ENCODE measurements at places on chromosomes 5 and 9. TPM values are rescaled to one million over a fixed set of nuclear protein-coding genes. Genes with fewer than 3 reads are reported as not detected.

GRCh38 chr5:135894789-135895188 is 852 bp downstream of the IL9 start:
- no peak for DNase-seq

DNA sequence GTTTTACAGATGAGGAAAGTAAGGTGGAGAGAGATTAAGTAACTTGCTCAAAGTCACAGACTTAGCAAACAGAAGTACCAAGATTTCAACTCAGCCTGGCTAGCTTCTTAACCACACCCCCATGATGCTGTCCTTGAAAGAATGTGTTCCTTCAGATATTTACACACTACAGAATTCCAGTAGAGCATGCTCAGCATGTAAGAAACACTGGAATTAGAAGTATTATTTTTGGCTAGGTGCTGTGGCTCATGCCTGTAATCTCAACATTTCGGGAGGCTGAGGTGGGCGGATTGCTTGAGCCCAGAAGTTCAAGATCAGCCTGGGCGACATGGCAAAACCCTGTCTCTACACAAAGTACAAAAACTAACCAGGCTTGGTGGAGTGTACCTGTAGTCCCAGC is 142.4 kb downstream of the EDIL3 start:
- no peak for DNase-seq

- DNase-seq: peak; percentile 83
These were observed 97.5 kb downstream of the COL5A1 start for GRCh38 chr9:134738869-134739659.

DNA sequence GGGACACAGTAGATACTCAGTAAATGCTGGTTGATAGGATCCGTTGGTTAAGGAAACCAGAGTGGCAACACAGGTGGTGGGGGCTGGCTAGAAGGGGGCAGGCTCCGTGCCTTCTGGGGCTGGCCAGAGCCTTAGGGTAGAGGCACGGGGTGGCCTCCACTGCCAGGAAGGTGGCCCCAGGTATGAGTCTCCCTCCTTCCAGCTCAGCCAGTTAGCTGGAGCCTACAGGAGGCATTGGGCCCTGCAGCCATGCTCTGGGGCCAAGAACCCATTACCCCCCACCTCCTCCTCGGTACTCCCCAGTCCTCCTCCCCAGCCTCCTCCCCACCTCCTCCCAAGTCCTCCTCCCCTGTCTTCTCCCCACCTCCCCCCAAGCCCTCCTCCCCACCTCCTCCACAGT is 27.7 kb downstream of the CXXC5 start:
- DNase-seq: no peak

DNA sequence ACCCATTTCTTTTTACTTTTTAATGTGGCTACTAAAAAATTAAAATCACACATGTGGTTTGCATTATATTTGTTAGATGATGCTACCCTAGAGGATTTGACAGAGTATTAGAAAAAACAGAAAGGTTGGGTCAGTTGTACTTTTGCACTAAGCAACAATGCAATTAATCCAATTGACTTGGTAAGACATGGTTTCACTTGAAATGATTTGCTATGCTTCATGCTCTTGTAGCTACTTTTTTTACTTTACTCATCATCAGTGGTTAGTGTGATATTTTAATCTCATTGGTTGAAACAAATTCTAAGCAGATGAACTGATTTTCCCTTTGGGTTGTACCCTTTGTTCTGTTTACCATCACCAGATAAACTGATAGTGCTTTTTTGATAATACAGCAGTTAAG is 39.4 kb downstream of the HMHB1 start:
- DNase-seq: no peak

DNA sequence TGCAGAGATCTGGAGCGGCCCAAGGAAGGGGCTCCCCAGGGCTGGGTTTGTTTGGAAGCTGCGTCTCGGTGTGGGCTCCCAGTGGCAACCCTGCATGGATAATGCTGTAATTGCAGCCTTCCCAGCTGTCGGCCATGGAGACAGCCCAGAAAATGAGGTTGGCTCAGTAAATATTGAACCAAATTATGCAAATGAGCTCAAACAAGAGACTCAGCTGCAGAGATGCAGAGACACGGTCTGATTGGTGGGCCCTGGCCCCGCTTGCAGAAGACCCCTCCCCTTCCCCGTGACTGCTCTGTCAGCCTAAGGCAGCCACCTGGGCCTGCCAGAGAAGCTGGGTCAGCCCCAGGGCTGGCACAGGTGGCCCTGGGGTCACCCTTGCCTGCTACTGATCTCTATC is 75.9 kb downstream of the RAD23B start:
- DNase-seq: no peak

- DNase-seq: no peak
These were observed 113.8 kb downstream of the RAPGEF6 start for GRCh38 chr5:131521252-131521651.

- DNase-seq: no peak
These were observed 82.5 kb upstream of the SMIM23 start for GRCh38 chr5:171703146-171703545.

DNA sequence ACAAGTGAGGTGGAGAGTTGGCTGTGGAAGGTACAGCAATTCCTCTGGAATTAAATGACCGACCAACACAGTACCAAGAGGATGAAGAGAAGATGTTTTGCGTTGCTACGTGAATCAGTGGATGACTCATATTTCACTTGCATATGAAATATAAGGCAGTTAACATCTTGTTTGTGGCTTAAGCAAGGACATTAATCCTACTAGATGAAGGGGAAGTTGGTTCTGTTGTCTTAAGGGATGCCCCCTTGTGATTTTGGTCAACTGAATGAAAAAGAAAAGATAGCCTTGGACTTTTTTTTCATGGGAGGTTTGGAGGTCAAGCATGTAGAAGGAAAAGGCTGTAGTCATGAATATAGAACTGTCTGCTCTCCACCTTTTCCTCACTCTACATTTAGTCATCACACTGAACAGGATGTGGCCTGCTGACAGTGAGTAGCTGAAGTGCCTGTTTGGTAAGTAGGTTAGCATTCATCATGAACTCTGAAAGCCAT is 33.9 kb downstream of the VLDLR start:
- no peak for DNase-seq

DNA sequence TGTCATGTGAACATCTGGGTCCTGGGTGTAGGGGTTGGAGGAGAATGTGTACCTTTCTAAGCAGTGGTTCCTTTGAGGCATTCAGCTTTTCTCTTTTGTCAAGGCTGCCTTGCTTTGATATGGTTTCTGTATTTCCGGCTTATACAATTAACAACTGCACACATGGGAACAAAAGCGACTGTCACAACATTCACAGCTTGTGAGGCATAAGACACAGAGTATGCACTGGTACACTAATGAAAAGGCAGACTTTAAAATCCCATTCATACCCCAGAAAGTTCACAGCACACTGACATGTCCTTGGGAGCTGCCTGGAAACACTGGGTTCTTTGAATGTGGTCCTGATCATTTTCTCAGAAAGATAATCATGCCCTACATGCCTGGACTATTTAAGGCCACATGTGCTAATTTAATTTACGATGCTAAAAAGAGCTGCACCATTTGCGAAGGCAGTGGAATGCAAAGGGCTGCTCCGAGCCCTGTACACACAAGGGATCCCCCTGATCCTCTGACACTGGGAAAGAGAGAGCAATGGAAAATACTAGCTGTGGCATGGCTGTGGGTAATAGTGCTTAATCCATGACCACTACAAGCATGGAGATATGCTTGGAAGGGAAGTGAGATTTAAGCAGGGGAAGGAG is 131.8 kb downstream of the EFNA5 start:
- DNase-seq: no peak

DNA sequence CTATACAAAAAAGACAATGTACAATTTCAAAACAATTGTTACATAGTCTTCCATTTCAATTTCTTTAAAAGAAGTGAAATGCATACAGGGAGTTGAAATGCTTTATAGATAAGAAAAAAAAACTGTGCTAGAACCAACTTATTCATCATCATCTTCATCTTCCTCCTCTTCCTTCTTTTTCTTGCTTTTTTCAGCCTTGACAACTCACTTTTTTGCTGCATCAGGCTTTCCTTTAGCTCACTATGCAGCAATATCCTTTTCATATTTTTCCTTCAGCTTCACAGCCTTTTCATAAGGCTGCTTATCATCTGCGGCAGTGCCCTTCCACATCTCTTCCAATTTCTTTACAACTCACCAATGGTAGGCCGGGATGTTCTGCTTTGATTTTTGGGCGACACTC is 4.4 kb downstream of the LHFPL2 start:
- no peak for DNase-seq

- DNase-seq: no peak
These were observed 27.1 kb downstream of the CEP72 start for GRCh38 chr5:639253-639530.

- peak; percentile 0 for DNase-seq
These were observed 73.4 kb downstream of the PHF2 start for GRCh38 chr9:93649610-93650261.

DNA sequence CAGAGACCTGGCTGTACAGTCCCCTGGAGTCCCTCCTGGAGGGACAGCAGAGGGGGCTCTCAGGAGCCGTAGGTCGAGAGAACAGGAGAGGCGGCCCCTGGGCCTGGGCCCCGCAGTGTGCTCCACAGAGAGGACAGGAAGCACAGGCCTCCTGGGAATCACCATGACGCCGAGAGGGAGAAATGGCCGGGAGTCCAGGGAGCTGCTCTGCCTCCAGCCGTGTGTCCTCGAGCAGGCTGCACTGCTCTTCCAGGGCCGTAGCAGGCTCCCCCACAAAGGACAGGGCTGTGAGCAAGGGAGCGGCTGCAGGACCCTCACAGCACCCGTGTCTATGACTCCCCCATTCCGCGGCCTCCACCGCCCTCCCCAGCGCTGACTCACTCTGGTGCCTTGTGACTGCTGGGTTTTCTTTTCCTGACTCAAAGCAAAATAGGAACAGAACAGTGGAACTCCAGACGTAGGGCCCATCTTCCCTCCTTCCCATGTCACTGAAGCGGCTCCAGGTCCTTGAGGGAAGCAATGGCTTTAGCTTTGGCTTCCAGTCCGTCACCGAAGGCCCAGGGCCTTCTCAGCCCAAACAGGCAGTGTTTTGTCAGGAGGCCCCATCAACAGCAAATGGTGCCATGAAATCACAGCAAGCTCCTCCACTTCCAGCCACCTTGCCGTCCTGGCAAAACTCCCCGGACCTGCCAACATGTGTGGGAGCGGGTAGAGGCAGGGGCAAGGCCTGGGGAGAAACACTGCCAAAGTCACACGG is 114.2 kb downstream of the LHFPL2 start:
- DNase-seq: no peak

GRCh38 chr9:87556039-87556438 is 58.4 kb downstream of the DAPK1 start:
- no peak for DNase-seq

Gene TBC1D13
- total RNA-seq: 21.6 TPM

Gene SLC46A2
- 0.07 TPM for total RNA-seq

Gene FSTL4
- 5.0 TPM for total RNA-seq

Gene PCDHB3
- 6.4 TPM for total RNA-seq

Gene DPYSL3
- total RNA-seq: 329 TPM

Gene EGR1
- total RNA-seq: 28.5 TPM

Gene PITX1
- total RNA-seq: 0.07 TPM

Data from WTC11 (cell line).